ENCODE measurements at places on chromosomes 16 and 17.
A peak's percentile ranks its signal among the peaks of the same experiment; 100 is the strongest.

DNA sequence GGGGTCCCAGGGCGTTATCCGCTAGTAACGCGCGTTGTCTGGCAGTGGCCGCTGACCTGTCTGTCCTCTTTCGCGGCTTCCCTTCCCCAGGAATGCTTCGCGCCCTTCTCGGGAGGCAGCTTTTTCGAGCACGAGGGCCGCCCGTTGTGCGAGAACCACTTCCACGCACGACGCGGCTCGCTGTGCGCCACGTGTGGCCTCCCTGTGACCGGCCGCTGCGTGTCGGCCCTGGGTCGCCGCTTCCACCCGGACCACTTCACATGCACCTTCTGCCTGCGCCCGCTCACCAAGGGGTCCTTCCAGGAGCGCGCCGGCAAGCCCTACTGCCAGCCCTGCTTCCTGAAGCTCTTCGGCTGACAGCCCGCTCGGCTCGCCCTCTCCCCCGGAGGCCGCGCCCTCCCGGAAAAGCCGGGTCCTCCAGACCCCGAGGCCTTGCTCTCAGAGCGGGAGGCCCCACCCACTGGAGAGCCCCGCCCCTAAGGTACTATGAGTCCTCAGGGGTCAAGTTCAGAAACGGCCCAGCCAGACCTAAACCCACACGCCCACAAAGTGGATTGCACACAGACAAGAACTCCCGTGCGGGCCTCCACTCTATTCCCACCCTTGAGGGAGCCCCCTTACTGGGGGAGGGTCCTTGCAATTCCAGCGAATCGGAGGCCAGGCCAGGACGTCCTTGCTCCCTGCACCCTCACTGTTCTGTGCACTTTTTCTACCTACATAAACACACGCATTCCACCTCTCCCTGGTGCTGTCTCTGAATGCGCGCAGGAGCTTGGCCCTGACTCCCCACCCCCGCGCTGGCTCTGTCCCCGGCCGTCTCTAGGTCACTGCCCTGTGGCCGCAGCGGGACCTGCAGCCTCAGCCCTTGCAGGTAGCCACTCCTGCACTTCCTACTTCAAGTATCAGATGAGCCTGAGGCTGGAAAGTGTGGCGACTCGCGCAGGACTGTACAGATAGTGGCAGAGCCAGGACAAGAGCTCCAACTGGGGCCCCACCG lies 5.4 kb upstream of the SLC5A2 start:
- no peak for DNase-seq

GRCh38 chr16:11597235-11598095 lies 10.7 kb upstream of the LITAF start:
- peak; percentile 37 for DNase-seq

DNA sequence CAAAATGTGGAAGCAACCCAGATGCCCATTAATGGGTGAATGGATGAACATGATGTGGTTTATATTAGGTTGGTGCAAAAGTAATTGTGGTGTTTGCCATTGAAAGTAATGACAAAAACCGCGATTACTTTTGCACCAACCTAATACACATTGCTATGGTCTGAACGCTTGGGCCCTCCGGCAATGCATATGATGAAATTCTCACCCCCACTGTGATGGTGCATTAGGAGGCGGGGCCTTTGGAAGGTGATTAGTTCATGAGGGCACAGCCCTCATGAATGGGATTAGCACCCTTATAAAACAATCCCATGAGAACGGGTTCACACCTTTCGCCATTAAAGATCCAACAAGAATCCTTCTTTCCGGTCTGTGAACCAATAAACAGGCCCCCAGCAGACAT lies 25.3 kb upstream of the PRM1 start:
- DNase-seq, result no peak

GRCh38 chr16:57764341-57765159 lies 29.0 kb downstream of the KATNB1 start:
- peak; percentile 67 for DNase-seq

GRCh38 chr16:69077251-69077650 lies 28.2 kb upstream of the HAS3 start:
- no peak for DNase-seq

- no peak for DNase-seq
Observed at GRCh38 chr17:74852237-74853047, 7.2 kb downstream of the GRIN2C start.

- DNase-seq, result no peak
Observed at GRCh38 chr17:64055183-64056142, 35.0 kb upstream of the ICAM2 start.

- DNase-seq, result no peak
Observed at GRCh38 chr16:86794216-86794864, 216.0 kb downstream of the FOXL1 start.

GRCh38 chr16:10093576-10093975 lies 88.7 kb downstream of the GRIN2A start:
- no peak for DNase-seq

DNA sequence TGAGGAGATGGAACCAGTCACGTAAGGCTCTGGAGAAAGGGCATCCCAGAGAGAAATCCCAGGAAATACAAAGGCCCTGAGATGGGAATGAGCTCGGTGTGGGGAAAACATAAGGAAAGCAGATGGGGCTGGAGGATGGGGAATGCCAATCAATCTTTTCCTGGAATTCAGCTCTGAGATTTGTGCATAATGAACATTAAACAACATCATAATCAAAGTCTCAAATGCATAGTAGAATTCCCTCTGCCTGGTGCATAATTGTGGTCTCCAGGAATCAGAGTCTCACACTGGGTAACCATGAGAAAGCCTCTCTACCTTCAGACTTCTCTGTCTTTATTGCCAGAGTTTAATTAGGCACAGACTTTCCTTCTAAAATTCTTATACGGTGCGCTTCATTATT lies 30.8 kb downstream of the OTOA start:
- no peak for DNase-seq

DNA sequence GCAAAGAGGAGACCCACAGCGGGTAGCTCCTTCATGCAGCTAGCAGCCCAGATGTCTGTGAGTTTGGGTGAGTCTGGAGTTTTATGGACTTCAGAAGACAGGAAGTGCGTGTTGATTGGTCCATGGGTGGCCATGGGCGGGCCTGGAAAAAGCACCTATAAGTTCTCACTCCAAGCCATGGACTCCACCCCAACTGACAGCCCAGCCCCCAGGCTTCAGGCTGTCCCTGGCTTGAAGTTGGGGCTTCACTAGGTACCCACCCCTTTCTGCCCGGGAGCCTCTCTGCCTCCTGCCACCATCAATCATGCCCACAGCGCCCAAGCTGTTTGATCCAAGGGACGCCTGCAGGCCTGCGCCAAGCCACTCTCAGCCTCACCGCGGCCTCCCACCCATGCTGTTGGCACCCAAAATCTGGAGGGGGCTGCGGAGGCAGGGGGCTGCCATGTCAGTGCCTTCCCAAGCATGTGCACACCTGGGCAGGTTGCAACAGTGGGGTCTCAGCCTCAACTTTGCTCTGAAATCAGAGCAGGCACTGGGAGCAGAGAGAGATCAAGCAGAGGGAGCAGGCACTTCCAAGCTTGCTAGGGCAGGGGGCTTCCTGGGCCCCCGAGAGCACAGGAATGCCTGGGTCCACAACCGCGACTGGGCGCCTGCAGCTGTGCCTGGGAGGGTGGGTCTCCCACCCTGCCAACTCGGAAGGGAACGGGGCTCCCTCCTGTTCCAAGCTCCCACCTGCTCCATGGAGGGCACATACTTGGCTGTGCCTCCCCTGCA lies 1503.7 kb downstream of the CDH11 start:
- no peak for DNase-seq

DNA sequence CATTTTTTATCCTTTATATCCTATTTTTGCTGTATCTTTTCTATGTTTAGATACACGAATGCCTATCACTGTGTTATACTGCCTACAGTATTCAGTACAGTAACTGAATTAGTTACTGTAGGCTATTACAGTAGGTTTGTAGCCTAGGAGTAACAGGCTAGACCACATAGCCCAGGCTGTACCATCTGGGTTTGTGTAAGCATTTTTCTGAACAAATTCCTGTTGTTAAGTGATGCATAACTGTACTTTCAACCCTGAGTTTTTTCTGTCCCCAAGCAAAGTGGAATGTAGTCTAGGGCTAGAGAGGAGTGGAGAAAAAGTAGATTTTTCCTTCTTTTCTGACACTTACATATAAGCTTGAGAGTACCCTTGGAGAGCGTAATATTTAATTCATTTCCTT lies 282.1 kb downstream of the HS3ST3B1 start:
- no peak for DNase-seq

DNA sequence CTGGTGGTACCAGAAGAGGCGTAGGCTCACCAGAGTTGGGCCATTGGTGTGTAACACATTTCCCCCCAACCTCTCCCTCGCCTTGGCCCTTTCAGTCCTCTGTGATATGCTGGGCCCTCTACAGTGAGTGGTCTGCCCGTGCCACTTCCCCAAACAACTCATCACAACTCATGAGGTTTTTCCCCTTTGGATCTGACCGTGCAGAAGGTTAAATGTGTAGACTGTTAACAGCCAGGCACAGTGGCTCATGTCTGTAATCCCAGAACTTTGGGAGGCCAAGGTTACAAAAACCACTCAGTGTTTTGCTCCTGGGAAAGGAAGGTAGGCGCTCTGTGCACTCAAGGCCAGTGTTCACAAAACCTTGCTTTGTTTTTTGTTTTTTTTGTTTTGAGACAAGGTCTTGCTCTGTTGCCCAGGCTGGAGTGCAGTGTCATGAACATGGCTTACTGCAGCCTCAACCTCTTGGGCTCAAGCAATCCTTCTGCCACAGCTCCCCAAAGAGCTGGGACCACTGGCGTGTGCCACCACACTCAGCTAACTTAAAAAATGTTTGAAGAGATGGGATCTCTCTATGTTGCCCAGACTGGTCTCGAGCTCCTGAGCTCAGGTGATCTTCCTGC lies 11.3 kb upstream of the CYB5B start:
- no peak for DNase-seq

DNA sequence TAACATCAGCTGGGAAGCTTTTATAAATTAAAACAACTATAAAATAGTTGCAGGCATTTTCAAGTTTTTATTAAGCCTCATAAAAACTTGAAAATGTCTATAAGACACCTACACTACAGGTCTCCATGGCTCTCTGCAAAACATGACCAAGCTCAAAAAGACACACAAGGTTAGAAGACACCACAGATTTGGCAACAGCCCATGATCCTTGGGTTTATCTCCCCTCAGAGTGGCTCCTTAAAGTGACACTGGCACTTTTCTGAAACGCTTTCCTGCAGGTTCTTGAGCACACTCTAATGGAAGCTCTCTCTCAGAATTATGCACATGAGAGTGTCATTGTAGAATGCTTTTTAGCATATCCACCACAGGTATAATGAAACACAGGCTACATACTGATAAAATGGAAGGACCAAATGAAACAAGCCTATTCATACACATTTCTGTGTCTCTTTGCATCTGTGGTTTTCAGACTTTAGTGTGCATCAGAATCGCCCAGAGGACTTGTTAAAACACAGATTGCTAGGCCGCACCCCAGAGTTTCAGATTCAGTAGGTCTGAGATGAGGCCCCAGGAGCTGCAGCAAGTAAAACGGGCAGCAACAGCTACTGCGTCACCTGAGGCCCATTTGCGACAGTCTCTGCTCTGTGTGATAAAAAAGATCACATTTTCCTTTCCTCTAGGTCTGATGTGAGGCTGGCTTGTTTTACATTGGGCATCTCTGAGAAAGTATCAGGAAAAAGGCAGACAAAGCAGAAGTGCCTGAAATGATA lies 75.0 kb upstream of the WSB1 start:
- no peak for DNase-seq

DNA sequence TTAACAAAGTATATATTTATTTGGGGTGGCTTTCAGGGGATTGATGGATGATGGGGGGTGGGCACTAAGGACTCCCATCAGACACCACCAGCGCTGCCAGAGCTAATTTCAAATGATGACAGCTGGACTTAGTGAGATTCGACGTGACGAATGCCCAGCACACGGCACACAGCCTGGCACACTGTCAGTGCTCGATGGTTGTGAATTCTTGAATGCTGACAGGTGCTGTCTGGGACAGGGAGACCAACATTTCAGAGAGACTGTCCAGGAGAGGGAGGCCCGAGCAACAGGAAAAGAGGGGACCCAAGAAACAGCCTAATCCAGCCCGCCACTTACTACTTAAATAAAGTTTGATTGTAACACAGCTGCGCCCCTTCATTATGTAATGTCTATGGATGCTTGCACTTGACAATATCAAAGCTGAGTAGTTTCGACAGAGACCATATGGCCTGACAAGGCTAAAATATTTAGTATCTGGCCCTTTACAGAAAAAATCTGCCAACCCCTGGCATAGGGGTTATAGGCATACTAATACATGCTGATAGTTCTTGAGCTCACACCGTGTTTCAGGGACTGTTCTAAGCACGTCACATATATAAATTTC lies 6.2 kb upstream of the MPRIP start:
- DNase-seq, result no peak

GRCh38 chr16:72197545-72197944 lies 25.6 kb upstream of the PMFBP1 start:
- no peak for DNase-seq

- DNase-seq, result no peak
Observed at GRCh38 chr16:66512272-66513110, 37.4 kb downstream of the TK2 start.

GRCh38 chr17:50264263-50265113 lies 9.8 kb upstream of the TMEM92 start:
- no peak for DNase-seq

DNA sequence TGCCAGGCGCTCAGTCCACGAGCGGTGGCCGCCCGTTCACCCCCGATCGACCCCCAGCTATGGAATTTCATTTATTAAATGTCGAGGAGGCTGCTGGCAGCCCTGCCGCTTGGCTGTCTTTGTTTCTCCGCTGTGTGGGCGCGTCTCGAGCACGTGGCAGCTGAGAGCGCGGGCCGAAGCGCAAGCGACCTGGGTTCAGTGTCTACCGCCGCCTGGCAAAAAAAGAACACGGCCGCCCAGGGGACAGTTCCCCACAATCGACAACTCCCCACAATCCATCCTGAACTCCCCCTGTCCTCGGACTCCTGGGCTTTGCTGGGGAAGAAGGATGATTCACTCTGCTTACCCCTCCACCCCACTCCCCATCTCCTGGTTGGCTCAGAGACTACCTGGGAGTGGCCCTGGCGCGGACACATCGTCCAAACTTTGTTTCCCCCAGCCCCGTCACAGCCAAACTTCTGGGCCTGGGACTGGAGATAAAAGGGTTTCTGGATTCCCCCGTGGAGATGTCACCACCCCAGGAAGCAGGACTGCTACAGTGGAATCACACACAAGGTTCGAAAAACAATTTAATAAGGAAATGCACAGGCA lies 1.7 kb upstream of the ANKRD13B start:
- DNase-seq, result peak; percentile 54
